ENCODE measurements at places on chromosomes 5 and 9. TPM values are rescaled to one million over a fixed set of nuclear protein-coding genes. Genes with fewer than 3 reads are reported as not detected.

CDH9 gene
- total RNA-seq: not detected

DNA sequence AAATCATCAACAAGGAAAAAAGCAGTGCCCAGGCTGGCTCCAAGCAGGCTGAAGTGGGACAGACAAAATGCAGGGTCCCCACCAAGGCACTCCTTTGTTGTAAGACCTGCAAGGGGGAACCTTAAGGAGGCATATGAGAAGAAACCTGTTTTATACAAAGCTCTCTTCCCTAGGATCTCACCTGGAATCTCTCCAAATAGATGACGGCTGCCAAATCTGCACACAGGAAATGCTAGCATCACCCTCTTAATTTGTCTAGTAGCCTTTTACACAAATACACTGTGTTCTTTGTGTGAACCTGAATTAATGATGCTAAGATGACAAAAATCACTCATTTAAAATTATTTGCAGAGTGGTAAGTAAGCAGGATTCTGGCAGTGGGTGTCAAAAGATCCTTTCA lies 280.2 kb downstream of the SPOCK1 start:
- DNase-seq: no peak

NR5A1 gene
- total RNA-seq: not detected

PIK3R1 gene
- total RNA-seq: 18.0 TPM

NR2F1 gene
- 0.37 TPM for total RNA-seq

GRCh38 chr5:11803436-11803835 lies 100.8 kb downstream of the CTNND2 start:
- DNase-seq: no peak

Measured in Caki2 (cell line).